ACHN (cell line): ENCODE measurements at places on chromosomes 6 and 20.
A peak's percentile ranks its signal among the peaks of the same experiment; 100 is the strongest.

DNA sequence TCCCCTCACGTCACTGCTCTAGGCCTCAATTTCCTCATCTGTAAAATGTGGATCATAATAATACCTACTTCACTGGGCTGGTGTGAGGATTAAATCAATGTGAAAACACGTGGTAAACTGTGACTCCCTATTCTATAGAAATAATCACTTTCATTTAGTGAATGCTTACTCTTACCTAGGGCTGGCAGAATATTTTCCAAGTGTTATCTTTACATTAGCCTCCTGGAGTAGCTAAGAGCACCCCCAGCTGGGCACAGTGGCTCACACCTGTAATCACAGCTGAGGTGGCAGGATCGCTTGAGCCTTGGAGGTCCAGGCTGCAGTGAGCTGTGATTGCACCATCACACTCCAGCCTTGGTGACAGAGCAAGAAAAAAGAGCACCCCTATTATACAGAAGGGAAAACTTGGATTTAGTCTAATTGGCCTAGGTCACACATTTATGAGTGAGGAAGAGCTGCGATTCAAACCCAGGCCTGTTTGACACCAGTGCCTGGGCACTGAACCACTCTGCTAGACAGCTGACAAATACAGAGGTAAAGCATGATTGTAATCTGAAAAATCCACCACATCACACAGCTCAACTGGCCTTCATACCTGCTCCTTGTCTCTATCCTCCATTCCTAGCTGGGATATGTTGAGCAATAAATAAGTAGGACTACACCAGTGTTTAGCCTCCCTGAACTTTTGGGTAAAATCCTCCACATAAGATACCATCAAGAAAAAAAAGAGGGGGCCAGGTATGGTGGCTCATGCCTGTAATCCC is 1.4 kb upstream of the SNTA1 start:
- DNase-seq, result peak; percentile 26

DNA sequence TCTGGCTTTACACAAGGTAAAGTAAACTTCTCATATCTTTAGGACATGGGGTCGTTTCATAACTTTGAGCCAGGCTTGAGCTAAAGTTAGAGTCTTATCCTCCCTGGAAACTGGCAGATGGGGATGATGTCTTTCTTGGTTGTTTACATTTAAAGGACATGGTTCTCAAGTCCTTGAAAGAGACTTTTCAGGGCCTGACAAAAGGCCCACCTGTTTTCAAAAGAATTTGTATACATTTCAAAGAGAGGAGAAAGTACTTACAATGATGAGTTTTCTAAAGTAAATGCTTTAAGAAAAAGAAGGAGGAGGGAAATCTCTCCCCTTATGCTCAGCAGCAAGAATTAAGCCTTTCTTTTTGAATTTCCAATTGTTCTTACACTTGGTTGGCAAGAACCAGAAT is 45.7 kb upstream of the TINAG start:
- no peak for DNase-seq

DNA sequence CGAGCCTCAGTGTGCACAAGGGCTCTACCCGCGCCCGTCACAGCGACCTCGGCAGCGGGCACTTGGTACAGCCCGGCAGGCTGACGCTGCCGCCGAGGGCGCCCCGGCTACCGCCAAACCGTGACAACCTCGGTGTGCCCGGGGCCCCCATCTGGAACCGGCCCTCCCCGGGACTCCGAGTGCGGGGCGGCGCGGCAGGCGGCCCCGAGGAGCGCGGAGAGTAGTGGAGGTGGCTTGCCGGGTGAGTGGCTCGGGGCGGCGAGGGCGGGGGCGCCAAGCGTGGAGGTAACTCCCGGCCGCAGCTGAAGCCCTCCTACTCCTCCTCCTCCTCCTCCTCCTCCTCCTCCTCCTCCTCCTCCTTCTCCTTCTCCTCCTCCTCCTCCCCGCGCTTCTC is at the start of gene ISM1:
TSS of gene ISM1 (plus strand) at position 371 of the 394 bp plus-strand sequence. CDS start 503 bp downstream, outside the sequence.
- peak; percentile 8 for DNase-seq

GRCh38 chr20:62921119-62921687 is 5.1 kb downstream of the DIDO1 start:
- peak; percentile 58 for DNase-seq

DNA sequence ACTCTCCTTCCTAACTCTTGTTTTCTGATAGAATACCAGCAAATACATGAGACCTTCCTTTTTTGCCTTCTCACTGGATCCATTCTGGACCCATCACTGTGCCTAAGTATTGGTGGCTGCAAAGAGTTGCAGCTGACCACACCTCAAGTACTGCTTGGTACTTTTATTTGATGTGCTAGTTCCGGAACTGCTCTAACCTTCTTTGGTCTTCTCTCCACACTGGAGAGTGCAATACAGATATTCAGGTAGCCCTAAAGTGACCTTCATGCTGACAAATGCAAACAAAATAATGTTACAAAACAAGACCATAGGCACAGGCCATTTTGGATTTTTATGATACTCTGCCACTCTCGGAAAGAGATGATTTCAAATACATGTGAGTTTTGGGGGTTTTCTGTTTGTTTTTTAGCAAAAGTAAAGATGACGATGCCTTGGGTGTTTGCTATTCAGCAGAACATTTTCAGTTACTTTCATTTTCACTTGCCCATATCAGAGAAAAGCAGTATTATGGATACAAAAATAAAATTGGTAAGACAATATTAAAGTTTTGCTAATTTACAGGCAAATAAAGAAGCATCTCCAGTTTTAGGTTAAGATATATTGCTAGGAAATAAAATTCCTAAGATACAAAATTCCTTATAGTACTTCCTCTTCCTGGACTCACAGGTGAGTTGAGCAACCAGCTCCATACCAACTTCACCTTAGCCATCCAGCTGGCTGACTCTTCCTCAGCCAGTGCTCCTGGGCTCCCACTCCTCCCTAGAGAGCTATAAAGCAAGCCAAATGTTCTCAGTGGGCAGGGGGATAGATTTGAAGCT is 42.0 kb downstream of the PTPRK start:
- no peak for DNase-seq

- no peak for DNase-seq
Observed at GRCh38 chr20:57874141-57874540, 164.3 kb upstream of the PMEPA1 start.

- peak; percentile 13 for DNase-seq
Observed at GRCh38 chr6:89475634-89476033, 42.7 kb downstream of the ANKRD6 start.

DNA sequence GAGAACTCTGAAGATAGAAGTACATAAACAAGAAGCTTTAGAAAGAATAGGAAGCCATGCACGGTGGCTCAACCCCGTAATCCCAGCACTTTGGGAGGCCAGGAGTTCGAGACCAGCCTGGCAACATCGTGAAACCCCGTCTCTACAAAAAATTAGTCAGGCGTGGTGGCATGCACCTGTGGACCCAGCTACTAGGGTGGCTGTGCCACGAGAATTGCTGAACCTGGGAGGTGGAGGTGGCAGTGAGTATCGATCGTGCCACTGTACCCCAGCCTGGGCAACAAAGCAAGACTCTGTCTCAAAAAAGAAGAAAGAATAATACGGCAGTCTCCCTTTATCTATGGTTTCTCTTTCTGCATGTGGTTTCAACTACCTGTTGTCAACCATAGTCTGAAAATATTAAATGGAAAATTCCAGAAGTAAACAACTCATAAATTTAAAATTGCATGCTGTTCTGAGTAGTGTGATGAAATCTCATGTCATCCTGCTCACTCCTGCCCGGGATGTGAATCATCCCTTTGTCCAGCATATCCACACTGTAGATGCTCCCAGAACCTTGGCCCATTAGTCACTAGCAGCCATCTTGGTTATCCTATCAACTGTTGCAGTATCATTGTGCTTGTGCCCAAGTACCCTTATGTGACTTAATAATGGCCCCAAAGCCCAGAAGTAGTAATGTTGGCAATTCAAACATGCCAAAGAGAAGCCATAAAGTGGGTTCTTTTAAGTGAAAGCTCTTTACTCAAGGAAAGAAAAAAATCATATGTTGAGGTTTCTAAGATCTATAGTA is 22.1 kb downstream of the DEK start:
- peak; percentile 46 for DNase-seq

GRCh38 chr20:62064770-62065673 is 659 bp downstream of the TAF4 start:
- DNase-seq, result peak; percentile 5

- no peak for DNase-seq
Observed at GRCh38 chr20:9508240-9508661, 6.1 kb upstream of the LAMP5 start.
